ENCODE measurements at places on chromosomes 12 and 14.
A peak's percentile ranks its signal among the peaks of the same experiment; 100 is the strongest.

DNA sequence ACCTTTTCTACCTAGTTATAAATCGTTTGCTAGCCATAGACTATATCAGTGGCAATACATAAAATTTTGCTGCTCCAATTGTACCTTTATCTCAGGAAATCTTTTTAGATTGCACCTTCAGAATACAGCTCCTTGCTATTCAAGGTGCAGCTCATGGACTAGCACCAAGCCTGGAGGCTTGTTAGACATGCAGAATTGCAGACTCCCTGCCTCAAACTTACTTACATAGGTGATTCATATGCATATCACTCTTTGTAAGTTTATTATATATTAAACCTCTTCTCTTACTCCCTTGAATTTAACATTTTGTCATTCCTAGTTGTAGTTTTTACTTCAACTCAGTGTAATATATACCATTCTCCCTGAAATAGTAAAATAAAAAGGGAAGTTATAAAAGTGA, 195.4 kb upstream of the PDZRN4 start:
- no peak for DNase-seq

- DNase-seq: no peak
Measured at GRCh38 chr14:90355540-90356518, 24.1 kb upstream of the NRDE2 start.

DNA sequence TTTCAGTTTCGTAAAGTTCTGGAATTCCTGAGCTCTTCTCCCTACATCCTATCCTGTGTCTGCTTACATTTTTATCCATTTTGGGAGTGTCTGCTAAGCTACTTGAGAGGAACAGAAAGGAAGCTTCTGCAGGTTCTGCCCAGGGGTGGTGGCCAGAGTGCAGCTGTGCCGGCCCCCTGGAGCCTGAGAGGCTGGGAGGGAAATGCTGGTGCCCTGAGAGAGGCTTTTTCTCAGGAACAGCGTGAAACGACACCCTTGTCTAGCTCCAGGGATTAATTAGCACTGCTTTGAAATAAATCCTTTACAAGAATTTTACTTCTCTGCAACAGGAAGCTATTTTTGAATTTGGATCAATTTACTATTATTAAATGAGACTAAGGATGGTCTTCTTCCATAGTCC, 165.4 kb downstream of the SLC15A5 start:
- DNase-seq: no peak

DNA sequence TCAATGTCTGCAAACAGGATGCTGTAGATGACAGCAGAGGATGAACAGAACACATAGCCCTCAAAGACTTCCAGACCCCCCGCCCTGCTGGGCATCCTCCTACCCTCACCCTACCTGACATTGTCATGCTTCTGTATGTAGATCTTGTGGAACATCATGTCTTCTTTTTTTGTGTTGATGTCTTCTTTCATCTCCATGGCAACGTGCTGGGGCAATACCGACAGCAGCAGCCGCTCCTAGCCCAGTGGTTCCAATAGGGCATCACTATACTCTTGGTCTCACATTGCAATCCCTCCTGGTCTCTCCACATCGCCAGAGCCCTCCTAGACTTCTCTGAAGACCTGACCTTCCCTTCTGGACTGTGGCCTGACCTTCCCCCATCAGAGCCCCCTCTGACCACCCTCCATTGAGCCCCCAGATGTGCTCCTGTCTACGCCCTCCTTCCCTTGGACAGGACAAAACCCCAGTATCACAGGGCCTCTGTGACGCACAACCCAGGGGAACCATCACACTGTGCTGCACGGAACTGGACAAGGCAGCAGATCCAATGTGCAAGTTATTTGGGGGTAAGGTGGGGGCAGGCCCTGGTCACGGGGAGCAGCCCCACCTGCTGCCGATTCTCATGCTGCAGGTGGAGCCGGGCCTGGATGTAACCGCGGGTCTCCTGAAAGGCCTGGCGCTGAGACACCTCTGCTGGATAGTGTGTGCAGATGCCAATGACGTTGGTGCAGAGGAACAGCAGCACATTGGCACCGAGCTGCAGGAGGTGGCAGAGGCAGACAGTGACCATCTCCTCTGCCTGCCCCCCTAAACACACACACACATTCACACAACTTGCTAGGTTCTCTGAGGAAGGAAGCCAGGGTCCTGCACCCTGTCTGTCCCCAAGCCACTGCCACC, 11.1 kb downstream of the ADCY6 start:
- no peak for DNase-seq

DNA sequence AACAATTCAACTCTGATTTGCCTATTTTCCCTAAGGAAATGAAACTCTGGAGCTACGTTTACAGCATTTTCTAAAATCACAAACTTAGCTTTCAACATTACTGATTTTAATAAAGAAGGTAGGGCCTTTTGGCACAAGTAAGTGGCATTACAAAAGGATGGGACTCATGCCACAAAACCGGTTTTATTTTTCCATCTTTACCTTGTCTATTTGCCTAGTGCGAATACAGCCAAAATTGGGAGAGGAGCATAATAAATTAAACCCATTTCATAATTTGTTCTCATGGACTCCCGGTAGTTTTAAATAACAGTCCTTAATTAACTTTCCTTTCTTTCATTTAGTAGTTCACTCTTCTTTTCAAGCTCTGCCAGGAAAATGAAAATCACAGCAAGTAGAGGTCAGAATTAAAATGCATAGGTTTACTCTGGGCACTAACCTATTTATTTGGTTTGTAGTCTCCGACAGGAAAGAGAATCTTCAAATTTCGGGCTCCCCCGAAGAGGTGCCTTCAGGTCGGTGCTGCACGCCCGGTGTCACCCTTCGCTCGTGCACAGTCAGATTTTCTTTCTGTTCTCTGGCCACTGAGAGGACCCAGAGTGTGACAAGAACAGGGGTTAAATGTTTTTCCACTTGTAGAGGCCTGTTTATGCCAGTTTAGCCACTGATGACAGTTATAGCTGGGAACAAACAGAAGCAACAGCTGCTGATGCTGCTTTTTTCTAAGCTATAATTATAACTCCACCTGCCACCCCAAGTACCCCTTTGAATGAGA, at the start of gene BEST3:
BEST3 (minus strand) TSS at position 535 of the 772 bp plus-strand sequence. CDS start 1,505 bp downstream, outside the sequence.
- DNase-seq: no peak

- DNase-seq: peak; percentile 77
Measured at GRCh38 chr12:23472329-23472971, 477.0 kb downstream of the SOX5 start.

GRCh38 chr14:95674613-95675012, 11.6 kb upstream of the TCL1B start:
- no peak for DNase-seq

- no peak for DNase-seq
Measured at GRCh38 chr12:27965411-27965810, 7.1 kb downstream of the PTHLH start.

GRCh38 chr12:82574191-82574590, 112.5 kb upstream of the TMTC2 start:
- no peak for DNase-seq

DNA sequence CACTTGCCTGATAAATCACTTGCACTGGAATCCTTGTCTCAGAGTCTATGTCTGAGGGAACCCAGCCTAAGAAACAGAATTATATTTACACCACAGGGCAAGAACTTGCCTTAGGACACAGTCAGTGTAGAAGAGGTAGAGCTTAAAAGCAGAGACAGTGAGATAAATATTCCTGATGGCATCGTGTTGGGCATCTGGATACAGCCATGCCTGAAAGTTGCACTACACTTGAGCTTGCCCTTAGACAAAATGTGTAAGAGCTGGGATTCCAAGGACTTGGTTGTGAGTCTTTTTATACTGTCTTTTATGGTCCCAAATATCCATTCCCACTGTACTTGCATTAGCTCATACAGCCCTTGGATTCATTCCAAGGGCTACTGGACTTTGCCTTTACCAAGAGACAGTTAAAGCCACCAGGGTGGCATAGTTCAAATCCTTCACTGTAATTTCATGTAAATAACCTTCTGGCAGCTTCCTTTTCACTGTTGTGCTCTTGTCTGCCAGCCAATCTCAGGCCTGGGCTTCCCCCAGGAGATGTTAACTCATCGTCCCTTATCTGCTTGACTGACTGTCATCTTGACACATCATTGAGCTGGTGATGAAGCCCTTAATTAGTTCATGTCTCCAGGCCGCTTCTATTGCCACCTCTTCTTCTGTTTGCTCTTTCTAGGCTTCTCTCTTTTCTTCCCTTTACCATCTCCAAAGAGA, 577.9 kb upstream of the TBX3 start:
- DNase-seq: peak; percentile 13

DNA sequence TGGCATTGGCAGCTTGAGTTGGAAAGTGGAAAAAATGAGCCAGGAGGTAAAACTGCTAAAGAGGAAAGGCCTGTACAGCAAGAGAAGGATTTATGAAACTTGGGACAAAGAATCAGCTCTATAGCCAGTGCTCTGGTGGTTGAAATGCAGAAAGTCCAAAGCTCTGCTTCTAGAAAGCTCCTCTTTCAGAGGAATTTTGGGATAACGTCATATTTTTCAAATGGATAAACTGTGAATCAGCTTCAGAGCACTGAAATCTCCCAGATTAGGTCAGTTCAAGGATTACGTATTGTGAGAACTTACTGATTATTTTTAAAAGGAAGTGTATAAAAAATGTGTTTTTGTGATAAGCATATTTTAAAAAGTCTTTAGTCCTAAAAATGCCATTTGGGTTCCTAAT, 203.1 kb upstream of the CNOT2 start:
- no peak for DNase-seq

GRCh38 chr14:95173518-95173917, 16.2 kb upstream of the DICER1 start:
- no peak for DNase-seq

- no peak for DNase-seq
Measured at GRCh38 chr12:94305130-94305957, 154.3 kb downstream of the CEP83 start.

DNA sequence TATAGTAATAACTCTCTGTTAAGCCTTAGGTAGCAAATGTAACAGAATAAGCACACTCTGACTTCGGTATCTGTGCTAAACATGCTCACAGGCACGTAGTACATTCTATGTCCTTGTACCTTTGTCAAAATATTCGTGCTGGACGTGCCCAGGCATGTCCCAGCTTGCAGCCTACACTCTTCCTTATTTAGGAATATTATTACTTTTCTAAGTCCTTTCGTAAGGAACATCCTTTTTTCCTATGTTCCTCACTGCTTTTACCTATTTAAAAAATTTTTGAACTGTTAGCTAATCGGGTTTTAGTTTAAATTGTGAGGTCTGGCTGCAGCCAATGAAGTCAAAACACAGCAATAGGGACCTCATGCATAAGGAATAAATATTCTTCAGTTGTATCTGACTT, 24.1 kb upstream of the UBC start:
- peak; percentile 77 for DNase-seq

DNA sequence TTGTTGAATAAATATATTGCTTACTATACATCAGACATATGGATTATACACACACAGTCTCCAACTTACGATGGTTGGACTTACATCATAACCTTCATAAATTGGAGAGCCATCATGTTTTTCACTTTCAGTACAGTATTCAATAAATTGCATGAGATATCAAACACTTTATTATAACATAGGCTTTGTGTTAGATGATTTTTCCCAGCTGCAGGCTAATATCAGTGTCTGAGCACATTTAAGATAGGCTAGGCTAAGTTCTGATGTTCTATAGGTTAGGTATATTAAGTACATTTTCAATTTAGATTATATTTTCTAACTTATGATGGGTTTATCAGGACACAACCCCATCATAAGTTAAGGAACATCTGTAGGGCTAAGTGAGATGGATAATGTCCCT, 17.9 kb upstream of the KRR1 start:
- DNase-seq: no peak

GRCh38 chr14:105143451-105144025, 25.0 kb downstream of the JAG2 start:
- DNase-seq: no peak

- DNase-seq: peak; percentile 70
Measured at GRCh38 chr14:69572030-69572840, 2.4 kb downstream of the CCDC177 start.

- DNase-seq: no peak
Measured at GRCh38 chr12:99334285-99335056, 313.1 kb upstream of the GARIN6 start.

GRCh38 chr12:104494793-104495158, 38.0 kb downstream of the CHST11 start:
- DNase-seq: no peak

- DNase-seq: no peak
Measured at GRCh38 chr12:23686095-23686494, 263.4 kb downstream of the SOX5 start.

- DNase-seq: no peak
Measured at GRCh38 chr14:51783765-51784164, 76.6 kb upstream of the GNG2 start.

DNA sequence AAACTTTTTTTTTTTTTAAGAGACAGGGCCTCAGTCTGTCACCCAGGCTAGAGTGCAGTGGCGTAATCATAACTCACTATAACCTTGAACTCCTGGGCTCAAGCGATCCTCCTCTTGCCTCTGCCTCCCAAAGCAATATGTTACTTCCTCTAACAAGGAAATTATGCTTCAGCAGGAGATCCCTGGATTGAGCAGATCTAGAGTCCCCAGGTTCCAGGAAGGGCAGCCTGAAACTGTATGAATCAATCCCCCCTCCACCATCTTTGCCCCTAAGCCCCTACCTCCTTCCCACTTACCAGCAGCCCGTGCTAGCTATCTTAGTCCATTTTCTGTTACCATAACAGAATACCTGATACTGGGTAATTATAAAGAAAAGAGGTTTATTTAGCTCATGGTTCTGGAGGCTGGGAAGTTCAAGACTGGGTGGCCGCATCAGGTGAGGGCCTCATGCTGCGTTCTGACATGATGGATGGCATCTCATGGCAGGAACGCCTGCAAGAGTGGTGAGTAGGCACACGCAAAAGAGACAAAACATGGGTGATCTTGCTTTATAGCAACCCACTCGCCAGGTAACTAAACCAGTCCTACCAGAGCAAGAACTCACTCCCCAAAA, 5.0 kb downstream of the TAMALIN start:
- no peak for DNase-seq

- no peak for DNase-seq
Measured at GRCh38 chr12:124469193-124469888, 98.1 kb downstream of the NCOR2 start.

DNA sequence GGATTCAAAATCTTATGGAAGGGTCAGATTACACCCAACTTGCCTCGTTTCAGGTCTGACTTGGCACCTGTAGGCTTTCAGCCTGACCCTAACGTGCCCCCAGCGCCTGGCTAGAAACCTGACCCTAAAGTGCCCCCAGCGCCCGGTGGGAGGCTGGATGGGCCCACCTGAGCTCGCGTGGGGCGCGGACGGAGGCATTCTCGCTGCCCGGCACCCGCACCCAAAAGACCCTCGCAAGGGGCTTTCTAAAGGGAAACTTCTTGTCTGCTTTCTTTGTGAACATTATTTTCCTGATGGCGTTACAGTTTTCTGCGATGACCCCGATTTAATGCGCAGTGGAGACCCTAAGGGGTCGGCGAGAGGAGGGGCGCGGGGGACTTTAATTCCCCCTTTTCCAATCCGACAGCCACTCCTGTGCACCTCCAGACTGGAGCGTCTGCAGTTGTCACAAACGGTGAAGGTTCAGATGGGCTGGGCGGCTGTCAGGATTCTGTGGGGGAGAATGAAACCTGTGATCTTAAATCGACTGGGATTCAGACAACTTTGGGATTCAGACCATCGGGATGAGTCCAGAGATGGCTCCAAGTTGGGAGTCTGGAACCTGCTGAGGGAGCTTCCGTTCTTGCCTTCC, 751 bp upstream of the HRK start:
- no peak for DNase-seq

- DNase-seq: peak; percentile 92
Measured at GRCh38 chr12:132279184-132279889, 50.1 kb downstream of the GALNT9 start.

- no peak for DNase-seq
Measured at GRCh38 chr14:102902086-102902485, 20.4 kb upstream of the AMN start.

GRCh38 chr12:116880213-116880816, 926 bp downstream of the HRK start:
- DNase-seq: no peak

Data from SW480 (cell line).